ENCODE measurements at places on chromosomes 12 and 14.

DNA sequence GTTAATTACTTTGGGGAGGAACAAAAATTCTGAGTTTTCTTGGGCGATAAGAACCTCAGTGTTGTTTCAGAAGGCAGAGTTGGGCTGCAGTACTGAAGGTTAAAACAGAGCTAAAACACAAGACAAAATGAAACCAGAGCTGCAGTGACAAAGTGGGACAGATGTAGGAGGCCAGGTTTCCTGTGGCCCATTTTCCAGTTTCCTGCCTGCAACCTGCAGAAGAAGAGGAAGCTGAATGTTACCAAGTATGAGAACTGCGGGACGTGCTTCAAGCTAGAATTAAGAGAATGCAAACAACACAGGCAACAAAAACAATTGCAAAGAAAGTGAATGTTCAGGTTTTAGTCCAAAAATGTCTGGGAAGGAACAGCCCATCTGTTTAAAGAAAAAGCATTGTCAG lies 17.8 kb downstream of the ELK3 start:
- DNase-seq, result peak; percentile 58

DNA sequence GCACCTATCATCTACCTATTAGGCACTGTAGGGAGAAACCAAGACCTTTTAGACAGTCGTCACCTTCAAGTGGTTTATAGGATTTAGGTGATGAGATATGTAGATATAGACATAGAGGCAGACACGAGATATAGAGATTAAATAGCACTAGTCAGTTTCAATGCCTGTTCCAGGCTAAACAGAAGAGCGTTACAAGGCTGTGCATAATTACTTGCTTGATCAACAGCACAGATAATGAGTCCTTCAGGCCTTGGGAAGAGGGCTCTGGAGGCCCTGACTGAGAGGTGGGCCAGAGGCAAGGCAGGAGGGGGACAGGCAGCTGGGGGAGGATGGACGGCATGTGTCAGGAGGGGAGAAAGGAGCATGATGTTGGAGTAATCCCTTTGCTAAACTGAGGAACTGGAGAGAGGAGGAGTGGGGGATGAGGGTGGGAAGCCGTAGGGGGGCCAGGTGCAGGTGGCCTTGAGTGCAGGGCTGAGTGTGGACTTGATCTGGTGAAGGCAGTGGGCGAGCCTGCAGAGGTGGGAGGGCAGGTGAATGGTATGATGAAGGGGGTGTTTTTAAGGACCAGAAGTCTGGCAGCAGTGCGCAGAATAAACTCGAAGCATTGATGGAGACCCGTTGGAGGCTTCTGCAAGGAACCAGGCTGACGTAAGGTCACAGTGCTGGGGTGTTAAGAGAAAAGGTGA lies 43.9 kb upstream of the ATP23 start:
- no peak for DNase-seq

- no peak for DNase-seq
Observed at GRCh38 chr12:127809275-127809674, 457.7 kb upstream of the TMEM132C start.

DNA sequence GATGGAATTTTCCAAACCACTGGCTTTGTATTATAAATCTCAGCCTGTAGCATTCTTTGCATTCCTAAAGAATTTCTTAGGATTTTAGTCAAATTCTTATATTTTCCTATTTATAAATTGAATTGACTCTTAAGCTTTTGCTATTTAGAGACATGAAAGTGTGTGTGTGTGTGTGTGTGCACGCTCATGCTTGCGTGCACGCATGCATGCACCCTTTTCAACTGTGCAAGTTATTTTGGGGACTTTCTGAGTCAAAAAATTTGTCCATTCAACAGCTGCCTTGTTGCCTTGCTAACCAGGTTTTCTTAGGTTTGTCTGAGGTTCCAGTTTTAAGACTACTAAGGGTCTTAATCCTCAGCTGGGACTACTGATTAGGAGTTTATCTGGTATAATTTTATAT lies 42.6 kb downstream of the GPATCH2L start:
- DNase-seq, result no peak

GRCh38 chr12:79637093-79637492 lies 53.7 kb downstream of the PAWR start:
- no peak for DNase-seq

- no peak for DNase-seq
Observed at GRCh38 chr14:92463141-92463540, 50.4 kb upstream of the RIN3 start.

GRCh38 chr12:62130402-62130801 lies 129.8 kb upstream of the USP15 start:
- no peak for DNase-seq

DNA sequence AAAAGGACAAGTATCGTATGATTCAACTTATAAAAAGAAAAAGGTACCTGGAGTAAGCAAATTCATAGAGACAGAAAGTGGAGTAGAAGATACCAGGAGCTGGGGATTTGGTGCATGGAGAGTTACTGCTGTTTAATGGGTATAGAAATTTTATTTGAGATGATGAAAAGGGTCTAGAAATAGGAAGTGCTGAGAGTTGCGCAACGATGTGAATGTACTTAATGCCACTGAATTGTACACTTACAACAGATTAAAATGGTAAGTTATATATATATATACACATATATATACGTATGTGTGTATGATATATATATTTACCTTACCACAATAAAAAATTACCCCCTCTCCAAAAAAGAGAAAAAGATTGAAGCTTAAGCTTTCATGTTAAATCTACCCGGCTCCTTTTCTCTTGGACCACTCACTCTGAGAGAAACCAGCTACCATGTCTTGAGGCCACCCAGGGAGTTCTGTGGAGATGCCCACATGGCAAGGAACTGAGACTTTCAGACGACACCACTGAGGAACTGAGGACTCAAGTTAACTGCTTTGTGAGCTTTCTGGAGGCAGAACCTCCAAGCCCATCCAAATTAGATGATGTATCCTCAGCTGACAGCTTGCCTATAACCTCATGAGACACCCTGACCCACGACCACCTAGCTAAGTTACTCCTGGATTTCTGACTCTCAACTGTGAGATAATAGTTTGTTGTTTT lies 130.0 kb upstream of the BTG1 start:
- no peak for DNase-seq

- DNase-seq, result no peak
Observed at GRCh38 chr12:46108721-46109120, 118.3 kb upstream of the SCAF11 start.

DNA sequence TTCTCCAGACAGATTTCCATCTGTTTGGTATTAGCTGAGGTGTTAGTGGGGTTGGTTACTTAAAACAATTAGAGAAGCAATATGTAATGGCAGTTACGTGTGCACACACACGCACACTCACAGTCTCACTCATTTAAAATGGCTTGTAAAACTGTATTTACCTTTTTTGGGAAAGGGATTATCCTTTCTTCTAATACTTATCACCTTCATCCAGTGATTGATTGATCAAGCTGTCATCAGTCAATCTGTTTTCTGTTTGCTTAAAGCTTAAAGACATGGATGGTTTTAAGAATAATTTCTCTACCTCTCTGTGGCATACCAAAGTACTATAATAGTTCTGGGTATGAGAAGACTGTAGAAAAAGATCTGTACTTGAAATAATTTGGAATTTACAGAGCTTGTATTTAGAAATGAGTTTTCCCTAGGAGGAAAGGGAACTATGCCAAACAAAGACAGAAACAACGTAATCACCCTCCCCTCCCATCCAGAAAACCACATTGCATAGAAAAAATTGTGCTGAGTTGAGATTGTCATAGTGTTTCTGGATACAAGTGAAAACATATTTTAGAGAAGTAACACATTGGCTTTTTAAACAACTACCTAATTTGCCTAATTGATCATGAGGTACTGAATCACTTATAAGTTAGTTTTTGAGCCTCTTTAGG lies 455.8 kb downstream of the PCNX1 start:
- no peak for DNase-seq

- DNase-seq, result no peak
Observed at GRCh38 chr14:75313294-75313693, 34.7 kb downstream of the FOS start.

DNA sequence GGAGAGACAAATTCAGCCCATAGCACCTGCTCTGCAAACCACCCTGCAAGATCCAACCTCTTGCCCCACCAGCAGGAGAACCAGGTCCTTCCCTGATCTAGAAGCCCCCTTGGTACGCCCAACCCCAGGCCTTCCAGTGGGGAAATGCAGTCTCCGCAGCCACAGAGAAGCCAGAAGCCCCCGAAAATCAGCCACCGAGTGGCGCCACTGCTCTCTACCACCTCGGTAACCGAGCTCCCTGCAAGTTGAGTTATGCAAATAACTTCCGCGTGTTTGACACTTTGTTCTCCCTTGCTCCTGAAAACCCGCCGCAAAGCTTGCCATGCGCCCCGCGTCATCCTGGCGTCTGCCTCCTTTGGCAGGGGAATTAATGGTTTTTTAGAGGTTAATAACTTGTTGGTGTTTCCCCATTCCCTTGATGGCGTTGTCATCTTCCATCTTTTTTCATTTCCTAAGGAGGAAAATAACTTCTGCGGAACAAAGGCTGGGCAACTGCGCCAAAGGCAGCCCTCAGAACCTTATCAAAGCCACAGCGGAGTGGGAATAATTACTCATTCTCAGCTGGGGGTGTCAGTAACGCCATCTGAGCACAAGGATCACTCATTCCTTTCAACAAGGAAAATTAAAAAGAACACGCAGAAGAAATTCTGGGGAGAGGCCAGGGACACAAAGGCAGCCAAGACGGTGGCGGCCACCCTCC lies 60.4 kb downstream of the FZD10 start:
- DNase-seq, result no peak

- no peak for DNase-seq
Observed at GRCh38 chr12:8145754-8146441, 10.9 kb upstream of the ZNF705A start.

- no peak for DNase-seq
Observed at GRCh38 chr12:7127916-7128626, 618 bp downstream of the RBP5 start.

Measured in KG1 (cell line).